ENCODE measurements at places on chromosomes 11 and 22. TPM values are rescaled to one million over a fixed set of nuclear protein-coding genes. Genes with fewer than 3 reads are reported as not detected.

The TCN1 gene
- total RNA-seq, result 40.5 TPM

The OOSP1 gene
- total RNA-seq, result not detected

The IL17REL gene
- not detected for total RNA-seq

The CALCA gene
- total RNA-seq, result not detected

The KCTD14 gene
- total RNA-seq, result 2.9 TPM

The PARVA gene
- 26.3 TPM for total RNA-seq

The LRRC32 gene
- total RNA-seq, result 22.1 TPM

The SLN gene
- total RNA-seq, result 2,034 TPM

The JHY gene
- total RNA-seq, result 1.1 TPM

DNA sequence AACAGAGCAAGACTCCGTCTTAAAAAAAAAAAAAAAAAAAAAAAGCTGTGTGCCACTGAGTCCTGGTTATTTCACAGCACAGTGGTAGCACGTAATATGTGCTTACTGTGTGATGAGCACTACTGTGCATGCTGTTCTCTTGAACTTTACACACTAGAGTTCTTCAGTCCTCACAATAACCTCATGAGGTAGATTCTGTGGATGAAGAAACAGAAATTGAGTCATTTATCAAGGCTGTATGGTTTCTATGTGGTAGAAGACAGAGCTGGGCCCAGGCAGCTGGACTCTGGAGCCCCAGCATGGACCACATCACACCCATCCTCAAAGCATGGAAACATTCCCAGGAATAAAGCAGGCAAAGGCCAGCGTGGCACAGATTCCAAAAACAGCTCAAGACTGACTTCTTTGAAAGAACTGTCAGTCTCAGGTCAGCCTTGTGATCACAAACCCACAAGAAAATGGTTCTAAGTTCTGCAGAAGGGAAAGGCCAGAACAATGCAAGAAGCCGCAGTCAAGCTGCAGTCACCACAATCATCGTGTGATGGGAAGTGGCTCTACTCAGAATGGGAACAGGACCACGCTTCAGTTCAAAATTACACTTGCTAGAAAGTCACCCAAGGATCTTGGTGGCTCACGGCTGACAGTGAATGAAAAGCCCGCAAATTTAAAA lies 49.5 kb downstream of the MICAL3 start:
- no peak for DNase-seq

DNA sequence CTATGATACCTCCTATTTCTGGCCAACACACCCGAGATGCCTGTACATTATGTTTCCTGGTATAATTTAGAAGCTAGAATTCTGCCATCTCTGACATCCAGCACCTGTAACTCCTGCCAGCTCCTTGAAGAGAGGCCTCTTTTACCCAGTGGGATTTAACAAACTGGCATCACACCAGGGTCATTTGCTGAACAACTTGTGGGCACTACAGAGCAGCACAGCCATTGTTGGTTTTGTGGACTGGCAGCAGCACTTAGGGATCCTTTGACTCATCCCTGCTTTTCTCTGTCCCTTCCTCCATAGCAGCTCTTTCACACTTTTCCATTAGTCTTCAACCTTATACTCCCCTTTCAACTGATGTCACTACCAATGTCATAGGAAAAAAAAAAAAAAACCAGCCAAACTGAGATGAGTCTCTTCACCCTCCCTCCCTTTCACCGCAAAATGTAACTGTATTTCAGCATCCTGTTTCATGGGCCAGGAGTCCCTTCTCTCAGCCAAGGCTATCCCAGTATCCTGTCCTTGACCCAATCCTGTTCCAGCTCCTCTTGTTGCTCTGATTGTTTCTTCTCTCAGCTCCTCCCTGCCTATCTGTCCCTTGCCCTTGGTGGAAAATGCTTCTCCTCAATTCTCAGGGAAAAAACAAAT lies 68.7 kb downstream of the PPFIBP2 start:
- DNase-seq, result no peak

GRCh38 chr11:94795476-94796189 lies 27.5 kb downstream of the AMOTL1 start:
- DNase-seq, result no peak

GRCh38 chr11:61484541-61484940 lies 24.0 kb upstream of the LRRC10B start:
- no peak for DNase-seq

- DNase-seq, result peak; percentile 76
These were observed 8.2 kb upstream of the TBC1D22A start for GRCh38 chr22:46754110-46754799.

DNA sequence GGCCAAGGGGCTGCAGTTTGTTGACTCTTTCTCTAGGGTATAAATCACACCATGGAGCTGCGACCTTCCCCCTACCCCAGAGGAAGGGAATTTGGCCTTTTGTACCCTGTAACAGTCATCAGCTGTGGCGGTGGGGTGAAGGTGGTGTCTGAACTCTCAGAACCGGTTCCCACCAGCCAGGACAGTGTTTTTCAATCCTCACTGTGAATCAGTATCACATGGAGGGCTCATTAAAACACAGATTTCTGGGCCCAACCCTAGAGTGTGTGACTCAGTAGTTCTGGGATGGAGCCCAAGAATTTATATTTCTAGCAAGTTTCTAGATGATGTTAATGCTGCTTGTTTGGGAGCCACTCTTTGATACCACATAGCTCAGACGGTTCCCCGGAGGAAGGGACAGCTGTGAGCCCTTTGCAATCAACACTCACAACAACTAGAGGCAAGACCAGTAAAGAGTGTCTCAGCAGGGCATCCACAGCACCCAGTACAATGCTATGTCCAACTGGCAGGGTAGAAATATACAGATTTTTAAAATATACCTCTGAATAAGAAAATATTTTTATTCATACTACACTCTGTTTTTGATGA lies 43.9 kb upstream of the FAT3 start:
- no peak for DNase-seq

- DNase-seq, result no peak
These were observed 113.3 kb downstream of the ZNF280B start for GRCh38 chr22:22395245-22395644.

DNA sequence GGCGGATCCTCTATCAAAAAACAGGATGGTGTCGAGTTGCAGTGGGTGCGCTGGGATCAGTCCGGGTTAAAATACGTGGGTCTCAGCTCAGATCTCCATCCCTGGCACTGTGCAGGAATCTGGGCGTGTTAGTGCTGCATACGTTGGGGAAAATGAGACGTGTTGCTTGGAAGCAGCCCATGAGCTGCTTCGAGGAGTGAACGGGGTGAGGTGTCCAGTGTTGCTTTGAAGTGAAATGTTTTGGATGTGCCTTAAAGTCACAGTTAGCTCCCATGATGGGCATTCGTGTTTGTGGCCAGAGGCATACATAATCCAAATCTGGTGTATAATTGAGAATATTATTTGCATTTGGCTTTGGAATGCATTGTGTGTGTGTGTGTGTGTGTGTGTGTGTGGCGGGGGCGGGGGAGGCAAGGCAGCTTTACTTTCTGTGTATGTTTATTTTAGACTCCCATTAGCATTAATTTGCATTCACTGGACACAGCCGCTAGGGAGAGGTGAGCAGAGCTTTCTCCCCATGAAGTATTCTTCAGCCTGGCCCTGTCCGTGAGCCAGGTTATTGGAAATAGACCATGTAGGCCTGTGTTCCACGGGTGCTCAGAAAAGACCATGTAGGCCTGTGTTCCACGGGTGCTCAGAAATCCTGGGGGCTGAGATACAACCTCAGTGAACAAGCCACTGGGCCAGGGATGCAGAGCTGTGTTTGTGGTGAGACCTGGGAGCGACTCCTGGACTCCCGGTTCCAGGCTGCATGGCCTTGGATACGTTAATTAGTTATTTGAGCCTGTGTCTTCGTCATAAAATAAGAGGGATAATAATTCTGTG lies 134.6 kb downstream of the ST3GAL4 start:
- DNase-seq, result peak; percentile 36

GRCh38 chr11:62792202-62792575 lies 383 bp upstream of the TMEM223 start:
- DNase-seq, result peak; percentile 77

- DNase-seq, result no peak
These were observed 280.4 kb downstream of the DCDC1 start for GRCh38 chr11:31089117-31089516.

GRCh38 chr11:116258821-116259220 lies 514.0 kb downstream of the BUD13 start:
- DNase-seq, result no peak

GRCh38 chr11:118060869-118061268 lies 16.0 kb upstream of the TMPRSS4 start:
- no peak for DNase-seq

- no peak for DNase-seq
These were observed 13.1 kb downstream of the CELSR1 start for GRCh38 chr22:46524203-46524740.

DNA sequence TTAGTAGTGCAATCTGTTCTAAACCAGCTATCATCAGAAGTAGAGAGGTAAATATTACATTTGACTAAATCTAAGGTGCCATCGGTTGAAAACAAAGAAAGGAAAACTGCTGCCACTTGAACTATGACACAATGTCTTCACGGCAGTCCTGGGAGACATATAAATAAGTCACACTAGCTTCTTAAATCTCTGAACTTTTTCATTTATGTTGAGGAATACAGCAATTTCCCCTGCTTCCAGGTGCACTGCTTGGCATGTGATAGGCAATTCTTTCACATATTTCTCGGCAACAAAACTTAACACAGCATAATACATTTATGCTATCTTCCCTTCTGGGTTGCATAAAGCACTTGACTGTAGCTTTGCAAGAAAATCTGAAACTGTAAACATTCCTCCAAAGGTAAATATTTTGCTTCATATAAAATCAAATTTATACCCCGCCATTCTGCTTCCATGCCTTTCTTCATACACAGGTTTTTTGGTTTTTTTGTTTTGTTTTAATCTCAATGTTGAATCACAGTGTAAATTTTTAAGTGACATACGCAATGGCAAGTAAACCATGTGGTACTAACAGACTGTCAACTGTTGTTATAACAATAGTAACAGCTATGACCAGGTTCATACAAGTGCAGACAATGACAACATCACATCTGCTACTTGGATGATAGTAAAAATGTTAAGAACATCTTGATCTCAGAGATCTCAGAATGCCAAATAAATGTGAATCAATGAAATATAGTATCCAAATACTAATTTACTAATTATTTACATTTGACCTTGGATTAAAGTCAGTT lies 18.2 kb downstream of the USP28 start:
- DNase-seq, result no peak

- DNase-seq, result no peak
These were observed 14.3 kb downstream of the FXYD6 start for GRCh38 chr11:117862019-117862725.

GRCh38 chr11:59866397-59866796 lies at the start of gene TCN1:
Gene TCN1 (minus strand): TSS chr11:59866487. CDS start chr11:59866470, 17 bp downstream.
- DNase-seq, result no peak

DNA sequence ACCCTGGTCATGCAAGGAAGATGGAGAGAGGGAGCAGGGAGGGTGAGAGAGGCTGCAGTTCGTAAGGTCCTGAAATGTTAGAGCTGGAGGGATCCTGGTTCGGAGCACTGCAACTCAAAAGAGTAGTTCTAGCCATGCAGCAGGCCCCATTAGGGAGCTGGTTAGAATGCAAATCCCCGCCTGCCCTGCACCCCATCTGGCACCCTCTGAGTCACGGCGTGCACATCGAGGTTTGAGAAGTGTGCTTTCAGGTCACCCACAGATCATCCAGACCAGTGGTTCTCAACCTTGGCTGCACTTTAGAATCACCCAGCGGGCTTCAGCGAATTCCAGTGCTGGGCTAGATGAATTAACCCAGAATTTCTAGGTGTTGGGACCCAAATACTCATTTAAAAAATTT lies 48.2 kb downstream of the ST3GAL4 start:
- no peak for DNase-seq

DNA sequence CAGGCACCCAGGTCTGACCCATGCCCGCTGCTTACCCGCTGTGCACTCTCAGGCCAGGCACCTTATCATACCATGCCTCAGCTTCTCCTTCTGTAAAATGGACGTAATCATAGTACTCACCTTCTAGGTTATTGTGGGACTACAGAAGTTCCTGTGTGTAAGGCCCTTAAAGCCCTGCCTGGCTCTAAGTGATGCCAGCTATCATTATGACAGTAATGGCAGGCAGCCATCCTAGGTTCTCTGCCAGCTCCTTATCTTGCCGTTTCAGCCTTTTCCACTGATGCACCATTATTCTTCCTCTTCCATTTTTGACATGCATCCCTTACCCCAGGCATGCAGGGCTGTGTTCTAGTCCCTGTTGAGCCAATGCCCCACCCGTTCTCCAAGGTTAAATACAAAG lies 57.9 kb downstream of the DBX1 start:
- DNase-seq, result no peak

GRCh38 chr11:101445761-101446160 lies 138.0 kb downstream of the TRPC6 start:
- no peak for DNase-seq

DNA sequence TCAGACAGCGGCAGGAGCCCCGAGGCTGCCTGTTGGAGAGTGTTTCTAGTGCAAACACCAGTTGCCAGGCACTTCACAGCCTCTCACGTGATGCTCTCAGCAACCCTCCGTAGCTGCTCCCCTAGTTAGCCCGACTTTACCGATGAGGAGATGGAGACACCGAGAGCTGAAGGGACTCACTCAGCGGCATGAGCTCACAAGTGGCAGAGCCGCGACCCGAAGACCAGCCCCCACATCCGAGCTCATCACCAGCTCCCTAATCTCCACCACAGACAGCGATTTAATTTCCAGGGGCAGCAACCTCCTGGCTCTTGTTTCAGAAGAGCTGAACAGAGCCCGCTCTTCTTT lies 28.7 kb upstream of the RTL6 start:
- DNase-seq, result peak; percentile 43

GRCh38 chr11:67645521-67646461 lies 4.7 kb downstream of the ACY3 start:
- no peak for DNase-seq

DNA sequence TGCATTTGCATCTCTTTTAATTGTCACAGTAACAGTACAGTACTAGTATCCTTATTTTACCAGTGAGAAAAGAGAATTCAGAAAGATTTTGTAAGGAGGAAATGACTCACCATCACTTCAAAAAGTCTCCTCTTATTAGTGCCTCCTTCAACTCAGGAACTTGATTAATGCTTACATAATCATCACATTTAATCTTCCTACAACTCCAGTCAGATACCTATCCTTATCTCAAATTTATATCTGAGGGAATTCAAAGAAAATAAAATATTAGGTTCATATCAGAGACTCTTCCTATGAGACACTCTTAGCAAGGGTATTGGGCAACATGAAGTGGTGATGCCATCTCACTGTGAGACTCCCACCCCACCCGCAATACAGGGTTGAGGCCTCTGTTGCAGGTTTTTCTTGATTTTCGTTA lies 26.1 kb upstream of the CTSC start:
- DNase-seq, result no peak
